ENCODE measurements at places on chromosomes 12 and 14. TPM values are rescaled to one million over a fixed set of nuclear protein-coding genes. Genes with fewer than 3 reads are reported as not detected.

The CLMN gene
- total RNA-seq = 47.4 TPM

The RASAL1 gene
- total RNA-seq = not detected

The TBC1D30 gene
- 5.9 TPM for total RNA-seq

The ESPL1 gene
- 0.67 TPM for total RNA-seq

The IL22 gene
- not detected for total RNA-seq

The FIGNL2 gene
- 1.3 TPM for total RNA-seq

The PTHLH gene
- total RNA-seq = not detected

The HHIPL1 gene
- 3.8 TPM for total RNA-seq

GRCh38 chr14:59331217-59331616 is 134.0 kb downstream of the GPR135 start:
- no peak for DNase-seq

- DNase-seq = no peak
Measured at GRCh38 chr14:70886421-70887206, 20.6 kb upstream of the PCNX1 start.

- no peak for DNase-seq
Measured at GRCh38 chr12:80937391-80938238, at the start of gene LIN7A. Gene LIN7A (minus strand): TSS chr12:80937934. CDS start chr12:80937722, 212 bp downstream.

DNA sequence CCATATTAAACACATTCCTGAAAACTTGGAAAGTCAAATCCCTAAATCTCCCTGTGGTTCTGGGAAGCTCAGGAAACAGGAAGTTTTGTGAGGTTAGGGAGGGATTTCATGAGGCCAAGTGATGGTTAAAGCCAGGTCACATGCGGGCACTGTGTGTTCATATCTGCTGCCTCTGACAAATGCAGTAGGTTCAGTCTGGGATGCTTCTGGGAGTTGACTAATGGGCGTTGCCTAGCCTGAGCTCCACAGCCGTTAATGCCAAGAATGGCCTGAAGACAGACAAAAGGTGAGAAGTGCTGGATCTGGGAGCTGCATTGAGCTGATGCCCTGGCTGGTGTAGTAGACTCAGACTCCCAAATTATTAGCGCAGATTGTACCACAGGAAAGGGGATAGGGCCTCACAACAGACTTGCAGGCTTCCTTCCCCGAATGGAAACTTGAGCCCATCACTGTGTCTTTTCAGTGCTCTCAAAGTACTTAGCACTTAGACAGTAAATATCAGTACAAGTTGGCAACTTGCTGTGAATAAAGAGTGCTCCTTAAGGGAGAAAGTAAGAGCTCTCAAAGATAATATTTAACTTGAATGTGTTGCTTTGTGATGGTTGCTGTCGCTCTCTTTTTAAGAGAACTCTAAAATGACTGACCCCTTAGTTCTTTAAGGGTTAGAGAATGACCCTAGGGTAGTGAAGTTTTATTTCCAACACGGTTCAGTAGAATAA is 17.3 kb downstream of the GSG1 start:
- no peak for DNase-seq

- no peak for DNase-seq
Measured at GRCh38 chr12:78321696-78322095, 491.0 kb downstream of the NAV3 start.

GRCh38 chr14:32596390-32596789 is 267.3 kb downstream of the AKAP6 start:
- no peak for DNase-seq

GRCh38 chr12:132053338-132054330 is 90.5 kb downstream of the DDX51 start:
- DNase-seq = no peak

GRCh38 chr14:98015921-98016320 is 1218.7 kb downstream of the VRK1 start:
- no peak for DNase-seq

GRCh38 chr14:65937079-65937959 is 524.8 kb downstream of the FUT8 start:
- no peak for DNase-seq

GRCh38 chr12:4780641-4781611 is 60.7 kb downstream of the GALNT8 start:
- no peak for DNase-seq
